ENCODE measurements at places on chromosomes 6 and 20. TPM values are rescaled to one million over a fixed set of nuclear protein-coding genes. Genes with fewer than 3 reads are reported as not detected.

The C20orf202 gene
- total RNA-seq, result 0.21 TPM

GRCh38 chr20:2748551-2749342, 51.7 kb downstream of the CPXM1 start:
- no peak for DNase-seq

DNA sequence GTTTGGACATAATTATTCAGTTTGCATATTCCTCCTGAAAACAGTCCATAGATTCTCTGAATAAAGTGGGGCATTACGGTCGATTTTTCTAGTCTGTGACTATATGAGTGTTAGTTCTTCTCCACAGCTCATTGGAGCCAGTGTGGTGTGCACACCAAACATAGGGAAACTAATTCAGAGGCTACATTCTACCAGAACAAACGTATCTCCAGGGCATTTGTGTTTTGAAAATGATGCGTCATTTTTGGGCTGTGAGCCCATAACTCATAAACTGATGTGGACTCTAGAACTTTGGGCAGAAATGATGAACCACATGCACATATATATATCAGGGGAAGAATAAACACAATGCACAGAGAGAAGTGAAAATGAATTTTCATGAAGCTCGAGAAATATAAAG, 41.8 kb downstream of the C6orf58 start:
- no peak for DNase-seq

GRCh38 chr6:17721671-17722070, 14.9 kb upstream of the NUP153 start:
- no peak for DNase-seq

GRCh38 chr6:170178561-170179477, 112.1 kb downstream of the DLL1 start:
- DNase-seq, result no peak

The LRRC1 gene
- 22.7 TPM for total RNA-seq

- DNase-seq, result no peak
Observed at GRCh38 chr20:34260208-34260942, 19.2 kb downstream of the ASIP start.

- DNase-seq, result no peak
Observed at GRCh38 chr6:162999575-163000285, 272.0 kb downstream of the PACRG start.

The NKX2-4 gene
- not detected for total RNA-seq

The FGD2 gene
- total RNA-seq, result 12.8 TPM

DNA sequence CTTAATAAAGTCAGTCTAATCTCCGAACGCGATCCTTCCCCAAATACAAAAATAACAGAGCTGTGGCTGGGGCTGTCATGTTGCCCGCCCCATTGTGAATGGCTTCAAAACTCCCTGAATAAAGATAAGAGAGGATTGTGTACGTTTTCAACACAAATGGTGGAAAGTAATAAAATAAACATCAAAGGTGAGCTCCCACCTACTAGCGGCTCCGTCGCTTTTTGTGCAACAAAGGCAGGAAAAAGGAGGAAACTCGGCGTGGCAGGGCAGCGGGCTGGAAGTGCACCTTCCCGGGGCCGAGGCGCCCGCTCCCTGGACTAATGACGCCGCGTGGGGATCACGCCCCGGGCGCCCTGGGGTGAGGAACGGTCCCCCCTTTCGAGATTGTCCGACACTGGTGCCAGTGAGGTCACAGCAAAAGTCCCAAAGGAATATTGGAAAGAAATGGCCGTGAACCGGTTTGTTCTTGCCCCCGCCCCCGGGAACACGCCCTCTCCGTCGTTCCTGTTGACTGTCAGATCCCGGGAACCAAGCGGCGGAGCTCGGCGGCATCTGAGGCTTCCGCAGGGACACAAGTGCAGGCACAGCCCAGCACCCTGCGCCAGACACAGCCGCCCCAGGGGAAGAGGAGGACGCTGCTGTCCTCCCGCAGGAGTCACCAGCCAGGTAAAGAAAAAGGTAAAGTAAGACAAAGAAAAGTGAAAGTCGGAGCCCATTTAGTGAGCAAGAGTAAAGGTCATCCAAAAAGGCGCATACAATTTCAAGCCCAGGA, 1.1 kb upstream of the FOXQ1 start:
- DNase-seq, result no peak

GRCh38 chr6:105592329-105592728, 189.4 kb upstream of the PREP start:
- DNase-seq, result no peak

- no peak for DNase-seq
Observed at GRCh38 chr20:38811769-38812168, 6.3 kb downstream of the PPP1R16B start.

GRCh38 chr6:100846276-100846675, 34.9 kb downstream of the ASCC3 start:
- DNase-seq, result no peak

The RFX6 gene
- not detected for total RNA-seq
